ENCODE measurements at places on chromosomes 7 and 10.

DNA sequence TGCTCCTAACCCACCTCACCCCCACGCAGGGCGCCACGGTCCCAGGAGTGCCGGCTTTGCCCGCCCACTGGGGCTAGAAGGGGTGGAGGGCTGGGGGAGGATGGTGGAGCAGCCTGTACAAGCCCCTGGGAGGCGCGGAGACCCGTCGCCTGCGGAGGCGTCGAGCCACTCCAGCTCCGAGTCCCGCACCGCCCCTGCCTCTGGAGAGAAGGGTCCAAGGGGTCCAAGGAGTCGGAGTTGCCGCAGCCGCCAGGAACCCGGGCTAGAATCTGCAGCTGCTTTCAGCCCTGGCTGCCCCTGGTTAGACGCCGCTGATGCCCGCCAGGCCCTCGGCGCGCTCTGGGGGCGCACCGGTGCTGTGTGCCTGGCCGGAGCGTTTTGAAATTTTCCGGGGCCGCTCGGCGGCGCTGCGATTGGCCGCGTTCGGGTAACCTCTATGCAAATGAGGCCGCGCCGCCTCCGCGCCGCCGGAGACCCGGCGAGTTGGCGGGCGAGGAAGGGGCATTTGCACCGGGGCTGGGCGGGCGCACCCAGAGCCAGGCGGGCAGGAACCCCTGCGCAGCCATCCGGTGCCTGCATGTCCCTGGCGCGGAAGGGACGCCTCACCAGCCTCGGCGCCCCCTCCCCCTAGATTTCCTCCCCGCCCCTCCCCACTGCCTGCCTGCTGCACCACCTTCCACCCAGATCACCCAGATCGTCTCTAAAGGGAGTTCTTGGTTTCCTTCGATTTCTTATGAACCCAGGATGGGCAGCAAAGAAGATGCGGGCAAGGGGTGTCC, at the start of gene HMX2:
HMX2 (plus strand) TSS at position 502 of the 779 bp plus-strand sequence; CDS start at position 745, 243 bp downstream.
- H3K27me3 ChIP-seq = peaks cover 82% of the 10 kb centered on the region
- no peak for DNase-seq
- H3K27ac ChIP-seq = peak within 1 kb of the TSS; percentile 5
- H3K4me3 ChIP-seq = peak within 1 kb of the TSS; percentile 71
- peaks cover 30% of the 10 kb centered on the region for H3K4me1 ChIP-seq
- H3K36me3 ChIP-seq = peaks cover 6% of the 10 kb centered on the region

GRCh38 chr10:77016855-77017254, 620.8 kb downstream of the KCNMA1 start:
- no peaks in the 10 kb centered on the region for H3K36me3 ChIP-seq
- H3K27me3 ChIP-seq = peaks cover 16% of the 10 kb centered on the region
- no peaks in the 10 kb centered on the region for H3K4me1 ChIP-seq
- H3K27ac ChIP-seq = no peak overlapping the region
- H3K4me3 ChIP-seq = no peak overlapping the region
- no peak for DNase-seq

- H3K4me3 ChIP-seq = peak overlapping the region; percentile 94
- DNase-seq = no peak
- peaks cover 24% of the 10 kb centered on the region for H3K4me1 ChIP-seq
- H3K36me3 ChIP-seq = peaks cover 33% of the 10 kb centered on the region
- peak overlapping the region; percentile 97 for H3K27ac ChIP-seq
Measured at GRCh38 chr7:100693312-100694097, 545 bp downstream of the GIGYF1 start.

- H3K36me3 ChIP-seq = no peaks in the 10 kb centered on the region
- no peak for DNase-seq
- no peaks in the 10 kb centered on the region for H3K4me1 ChIP-seq
Measured at GRCh38 chr10:106189292-106189691, 975.2 kb downstream of the SORCS1 start.

GRCh38 chr7:135772639-135773222, 24.1 kb upstream of the FAM180A start:
- DNase-seq = no peak
- no peak overlapping the region for H3K27ac ChIP-seq
- peaks cover 10% of the 10 kb centered on the region for H3K27me3 ChIP-seq
- H3K4me1 ChIP-seq = no peaks in the 10 kb centered on the region

- no peaks in the 10 kb centered on the region for H3K4me1 ChIP-seq
- no peak for DNase-seq
- H3K27ac ChIP-seq = no peak overlapping the region
- peaks cover 24% of the 10 kb centered on the region for H3K27me3 ChIP-seq
- peaks cover 3% of the 10 kb centered on the region for H3K36me3 ChIP-seq
Measured at GRCh38 chr7:26022982-26023381, 129.0 kb upstream of the NFE2L3 start.

GRCh38 chr7:98727146-98727709, 110.1 kb downstream of the NPTX2 start:
- DNase-seq = no peak
- no peak overlapping the region for H3K27ac ChIP-seq
- H3K27me3 ChIP-seq = peaks cover 26% of the 10 kb centered on the region
- H3K4me3 ChIP-seq = no peak overlapping the region
- H3K36me3 ChIP-seq = no peaks in the 10 kb centered on the region

DNA sequence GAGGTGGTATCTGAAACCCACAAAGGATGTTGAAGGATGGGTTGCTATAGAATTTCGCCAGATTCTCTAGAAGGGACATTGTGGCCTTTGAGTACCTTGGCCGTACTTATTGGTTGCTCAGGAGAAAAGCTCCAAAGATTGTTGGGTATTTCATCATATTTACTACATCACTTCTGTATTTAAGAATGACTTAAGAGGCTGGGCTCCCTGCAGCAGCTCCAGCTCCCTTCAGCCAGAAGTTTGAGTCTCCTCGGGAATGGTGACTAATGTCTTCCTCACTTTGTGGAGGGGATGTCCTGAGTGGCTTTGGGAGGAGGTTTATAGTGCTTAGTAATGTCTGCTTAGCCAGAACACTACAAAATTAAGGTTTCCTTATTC, 18.1 kb downstream of the MINDY4 start:
- no peaks in the 10 kb centered on the region for H3K4me1 ChIP-seq
- no peak for DNase-seq
- no peak overlapping the region for H3K27ac ChIP-seq
- H3K4me3 ChIP-seq = no peak overlapping the region

DNA sequence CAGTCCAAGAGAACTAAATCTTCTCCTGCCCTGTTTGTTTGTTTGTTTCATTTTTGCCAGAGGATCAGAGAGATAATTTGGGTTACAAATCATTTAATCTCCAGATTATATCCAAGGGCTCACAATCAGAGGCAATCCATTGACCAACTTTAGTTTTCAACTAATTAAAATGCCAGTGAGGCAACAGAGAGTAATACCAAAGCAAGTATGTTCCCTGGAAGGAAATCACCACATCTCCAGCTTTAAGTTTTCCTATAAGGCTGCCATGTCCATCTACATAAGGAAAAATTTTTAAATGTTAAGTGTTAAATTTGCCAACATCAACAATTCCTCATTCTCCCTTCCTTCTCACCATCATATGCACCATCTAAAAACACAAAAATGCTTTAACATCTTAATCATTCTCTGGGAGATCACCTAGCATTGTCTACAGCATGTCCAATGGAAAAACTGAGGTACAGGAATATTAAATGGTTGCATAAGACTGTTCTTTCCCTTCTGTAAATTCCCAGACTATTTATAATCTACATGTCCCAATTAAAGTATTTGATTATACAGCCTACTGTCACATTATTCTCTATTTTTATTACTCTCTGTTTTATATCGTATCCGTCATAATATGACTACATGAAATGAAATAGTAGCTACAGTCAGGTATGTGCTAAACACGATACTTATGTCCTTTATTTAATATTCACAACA, 14.1 kb downstream of the USP54 start:
- H3K27me3 ChIP-seq = no peaks in the 10 kb centered on the region
- no peak overlapping the region for H3K4me3 ChIP-seq
- H3K4me1 ChIP-seq = no peaks in the 10 kb centered on the region
- no peaks in the 10 kb centered on the region for H3K36me3 ChIP-seq
- H3K27ac ChIP-seq = peak overlapping the region; percentile 11

- no peaks in the 10 kb centered on the region for H3K4me1 ChIP-seq
- no peak overlapping the region for H3K27ac ChIP-seq
- H3K36me3 ChIP-seq = no peaks in the 10 kb centered on the region
- peaks cover 35% of the 10 kb centered on the region for H3K27me3 ChIP-seq
- H3K4me3 ChIP-seq = no peak overlapping the region
- no peak for DNase-seq
Measured at GRCh38 chr10:113423981-113424721, 128.7 kb upstream of the HABP2 start.

DNA sequence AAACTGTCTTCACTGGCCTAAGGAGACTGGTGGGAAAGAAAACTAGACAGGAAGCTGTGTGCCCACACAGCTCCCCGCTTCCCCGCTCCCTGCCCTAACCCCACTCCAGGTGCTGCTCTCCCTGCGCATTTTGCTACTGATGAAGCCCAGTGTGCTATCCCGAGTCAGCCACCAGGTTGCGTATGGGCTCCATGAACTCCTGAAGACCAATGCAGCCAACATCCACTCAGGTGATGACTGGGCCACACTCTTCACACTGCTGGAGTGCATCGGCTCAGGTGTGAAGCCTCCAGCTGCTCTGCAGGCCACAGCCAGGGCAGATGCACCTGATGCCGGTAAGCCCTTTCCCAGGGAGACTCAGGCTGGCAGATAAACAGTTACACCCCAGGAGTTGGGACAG, 20.3 kb upstream of the NFKB2 start:
- H3K36me3 ChIP-seq = peaks cover 62% of the 10 kb centered on the region
- H3K4me3 ChIP-seq = no peak overlapping the region
- H3K27ac ChIP-seq = no peak overlapping the region
- H3K4me1 ChIP-seq = no peaks in the 10 kb centered on the region

GRCh38 chr10:68870545-68871104, 30.5 kb upstream of the DDX50 start:
- H3K4me3 ChIP-seq = no peak overlapping the region
- no peaks in the 10 kb centered on the region for H3K27me3 ChIP-seq
- peak overlapping the region; percentile 26 for H3K27ac ChIP-seq
- H3K36me3 ChIP-seq = no peaks in the 10 kb centered on the region
- DNase-seq = no peak

DNA sequence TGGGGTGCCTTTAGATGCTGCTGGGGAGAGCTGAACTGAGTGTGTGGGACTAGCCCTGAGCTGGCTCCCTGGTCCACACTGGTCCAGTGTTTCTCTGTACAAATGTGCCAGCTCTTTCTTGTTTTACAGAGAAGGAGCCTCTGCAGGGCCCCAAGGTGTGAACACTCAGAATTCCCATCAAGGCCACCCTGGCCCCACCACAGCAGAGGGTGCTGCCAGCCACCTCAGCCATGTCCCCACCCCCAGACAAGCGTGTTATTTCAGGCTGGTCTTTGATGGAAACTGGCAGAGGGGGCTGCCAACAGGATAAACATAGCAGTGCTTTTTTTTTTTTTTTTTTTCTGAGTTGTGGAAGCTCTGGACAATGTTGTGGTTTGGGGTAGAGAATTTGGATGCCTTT, 68.5 kb upstream of the LRRC18 start:
- H3K27me3 ChIP-seq = peaks cover 12% of the 10 kb centered on the region
- no peak for DNase-seq
- no peaks in the 10 kb centered on the region for H3K4me1 ChIP-seq
- no peak overlapping the region for H3K4me3 ChIP-seq
- no peaks in the 10 kb centered on the region for H3K36me3 ChIP-seq

DNA sequence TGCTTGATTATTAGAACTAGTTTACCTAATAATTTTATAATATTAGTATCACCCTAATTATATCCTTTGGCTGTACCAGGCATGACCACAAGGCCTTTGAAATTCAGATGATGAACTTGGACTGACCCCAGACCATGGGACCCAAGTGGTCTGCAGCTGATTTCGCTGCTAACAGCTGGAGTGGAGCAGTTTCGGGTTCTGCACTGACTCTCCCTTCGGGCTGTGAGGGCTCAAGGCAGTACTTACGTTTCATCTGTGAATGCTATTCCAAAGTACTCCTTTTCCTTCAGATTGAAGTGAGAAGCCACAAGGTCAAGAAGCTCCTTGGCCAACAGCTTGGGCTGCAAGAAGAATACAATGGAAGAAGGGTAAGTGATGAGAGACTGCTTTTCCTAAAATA, 223.8 kb downstream of the PRPF18 start:
- H3K4me3 ChIP-seq = no peak overlapping the region
- H3K27ac ChIP-seq = no peak overlapping the region
- no peak for DNase-seq
- H3K27me3 ChIP-seq = no peaks in the 10 kb centered on the region
- peaks cover 4% of the 10 kb centered on the region for H3K4me1 ChIP-seq
- H3K36me3 ChIP-seq = no peaks in the 10 kb centered on the region

GRCh38 chr10:102627736-102628293, 16.5 kb upstream of the TRIM8 start:
- no peaks in the 10 kb centered on the region for H3K36me3 ChIP-seq
- peak overlapping the region; percentile 44 for H3K27ac ChIP-seq
- H3K4me1 ChIP-seq = peaks cover 9% of the 10 kb centered on the region
- no peak overlapping the region for H3K4me3 ChIP-seq

DNA sequence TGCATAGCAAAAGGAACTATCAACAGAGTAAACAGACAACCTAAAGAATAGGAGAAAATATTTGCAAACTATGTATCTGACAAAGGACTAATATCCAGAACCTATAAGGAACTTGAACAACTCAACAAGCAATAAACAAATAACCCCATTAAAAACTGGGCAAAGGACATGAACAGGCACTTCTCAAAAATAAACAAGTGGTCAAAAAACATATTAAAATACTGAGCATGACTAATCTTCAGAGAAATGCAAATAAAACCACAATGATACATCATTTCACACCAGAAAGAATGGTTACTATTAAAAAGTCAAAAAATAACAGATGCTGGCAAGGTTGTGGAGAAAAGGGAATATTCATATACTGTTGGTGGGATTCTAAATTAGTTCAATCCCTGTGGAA, 17.1 kb downstream of the MAGI2 start:
- H3K27ac ChIP-seq = no peak overlapping the region
- H3K36me3 ChIP-seq = no peaks in the 10 kb centered on the region
- H3K4me1 ChIP-seq = no peaks in the 10 kb centered on the region
- H3K4me3 ChIP-seq = no peak overlapping the region
- DNase-seq = no peak

- no peak overlapping the region for H3K4me3 ChIP-seq
- peaks cover 50% of the 10 kb centered on the region for H3K27me3 ChIP-seq
- H3K36me3 ChIP-seq = no peaks in the 10 kb centered on the region
- H3K27ac ChIP-seq = no peak overlapping the region
Measured at GRCh38 chr7:55224111-55224510, 141.0 kb upstream of the LANCL2 start.

DNA sequence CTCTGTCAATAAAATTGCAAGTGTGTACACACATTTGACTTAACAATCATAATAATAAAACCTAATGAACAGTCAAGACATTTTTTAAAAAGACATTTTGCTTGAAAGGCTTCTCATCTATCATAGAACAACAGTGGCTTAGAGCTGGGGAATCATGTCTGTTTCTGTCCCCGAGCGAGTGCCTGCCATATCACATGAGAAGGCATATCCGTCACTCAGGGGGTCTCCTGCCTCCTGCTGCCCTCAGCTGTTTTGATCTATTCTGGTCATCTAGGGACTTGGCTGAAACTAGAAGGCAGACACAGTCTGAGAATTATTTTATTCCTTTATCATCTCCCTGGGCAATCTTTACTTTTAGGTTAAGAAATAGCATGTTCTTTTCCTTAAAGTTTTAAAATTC, 278.7 kb upstream of the KLF6 start:
- no peak for DNase-seq
- H3K27me3 ChIP-seq = no peaks in the 10 kb centered on the region
- no peak overlapping the region for H3K4me3 ChIP-seq
- peaks cover 10% of the 10 kb centered on the region for H3K4me1 ChIP-seq
- peaks cover 2% of the 10 kb centered on the region for H3K36me3 ChIP-seq

GRCh38 chr10:89414879-89415821, 782 bp downstream of the IFIT5 start:
- peak; percentile 21 for DNase-seq
- H3K27me3 ChIP-seq = no peaks in the 10 kb centered on the region
- H3K4me1 ChIP-seq = peaks cover 31% of the 10 kb centered on the region
- peak overlapping the region; percentile 100 for H3K27ac ChIP-seq
- peak overlapping the region; percentile 92 for H3K4me3 ChIP-seq

- H3K4me1 ChIP-seq = no peaks in the 10 kb centered on the region
- no peak for DNase-seq
- H3K27ac ChIP-seq = no peak overlapping the region
- no peak overlapping the region for H3K4me3 ChIP-seq
Measured at GRCh38 chr7:56447864-56448693, 331.9 kb upstream of the NUPR2 start.

Measured in effector memory CD8-positive, alpha-beta T cell (primary cell).